ENCODE measurements at places on chromosomes 2 and 18. TPM values are rescaled to one million over a fixed set of nuclear protein-coding genes. Genes with fewer than 3 reads are reported as not detected.

UPP2 gene
- not detected for total RNA-seq

DNA sequence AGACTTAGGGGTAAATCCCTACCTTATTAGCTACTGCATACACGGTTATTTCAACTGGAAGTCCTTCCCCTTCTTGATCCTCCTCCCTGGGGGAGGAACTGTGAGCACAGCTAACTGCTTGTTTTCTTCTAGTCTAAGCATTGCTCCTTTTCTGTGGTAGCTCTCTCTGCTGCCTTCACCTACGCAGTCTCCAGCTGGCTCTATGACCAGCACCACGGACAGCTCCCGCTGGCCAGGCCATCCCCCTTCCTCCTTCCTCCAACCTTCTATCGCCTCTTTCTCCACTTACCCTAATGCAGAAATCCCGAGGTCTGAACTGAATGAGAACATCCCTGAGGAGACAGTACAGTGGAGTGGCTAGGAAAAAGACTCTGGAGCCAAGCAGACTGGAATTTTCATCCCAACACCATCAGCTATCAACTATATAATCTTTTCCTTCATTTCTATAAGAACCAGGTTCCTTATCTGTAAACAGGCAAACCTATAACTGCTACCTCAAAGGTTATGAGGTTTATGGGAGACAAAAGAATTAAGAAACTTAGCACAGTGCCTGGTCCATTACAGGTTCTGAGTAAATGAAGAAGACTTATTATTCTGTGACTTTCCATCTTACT is 4.7 kb upstream of the CFAP65 start:
- DNase-seq = no peak

DNA sequence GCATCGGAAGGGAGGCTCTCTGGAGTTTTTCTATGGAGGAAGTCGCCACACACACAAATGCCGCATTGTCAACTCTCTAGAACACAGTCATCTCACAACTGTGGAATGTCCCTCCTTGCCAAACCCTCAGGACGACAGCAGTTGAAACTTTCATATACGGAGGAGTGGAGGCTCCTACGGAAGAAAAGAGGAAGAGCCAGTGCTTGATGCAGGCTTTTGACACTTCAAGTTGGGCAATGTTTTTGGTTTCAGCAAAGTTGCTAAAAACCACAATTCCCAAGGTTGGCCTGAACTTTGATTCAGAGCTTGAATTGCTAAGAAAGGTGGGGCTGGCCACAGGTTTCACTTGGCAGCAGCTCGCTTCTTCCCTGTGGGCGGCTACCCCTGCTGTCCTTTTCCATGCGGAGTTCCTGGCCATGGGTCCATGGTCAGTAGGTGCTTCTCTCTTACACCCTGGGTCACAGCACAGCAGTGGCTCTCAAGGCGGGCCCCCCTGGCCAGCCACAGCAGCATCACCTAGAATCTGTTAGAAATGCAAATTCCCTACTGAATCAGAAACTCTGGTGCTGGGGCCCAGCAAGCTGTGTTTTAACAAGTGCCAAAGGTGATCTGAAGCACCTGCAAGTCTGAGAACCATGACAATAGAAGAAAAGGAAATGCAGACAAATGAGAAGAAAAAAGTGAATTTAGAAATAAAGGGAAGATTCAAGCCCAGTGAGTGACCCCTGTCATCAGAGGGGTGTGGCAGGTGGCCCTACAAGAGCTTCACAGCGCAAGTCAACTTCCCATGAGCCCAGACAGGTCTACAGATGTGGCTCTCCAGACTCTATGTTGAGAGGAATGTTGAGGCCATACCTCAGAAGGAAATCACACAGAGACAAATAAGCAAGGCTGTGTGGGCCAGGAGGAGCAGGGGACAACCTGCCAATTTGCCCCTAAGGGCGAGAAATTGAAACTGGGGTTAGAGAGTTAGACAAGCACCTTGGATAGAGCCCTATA is 856.4 kb downstream of the RNF144A start:
- DNase-seq = no peak

DNA sequence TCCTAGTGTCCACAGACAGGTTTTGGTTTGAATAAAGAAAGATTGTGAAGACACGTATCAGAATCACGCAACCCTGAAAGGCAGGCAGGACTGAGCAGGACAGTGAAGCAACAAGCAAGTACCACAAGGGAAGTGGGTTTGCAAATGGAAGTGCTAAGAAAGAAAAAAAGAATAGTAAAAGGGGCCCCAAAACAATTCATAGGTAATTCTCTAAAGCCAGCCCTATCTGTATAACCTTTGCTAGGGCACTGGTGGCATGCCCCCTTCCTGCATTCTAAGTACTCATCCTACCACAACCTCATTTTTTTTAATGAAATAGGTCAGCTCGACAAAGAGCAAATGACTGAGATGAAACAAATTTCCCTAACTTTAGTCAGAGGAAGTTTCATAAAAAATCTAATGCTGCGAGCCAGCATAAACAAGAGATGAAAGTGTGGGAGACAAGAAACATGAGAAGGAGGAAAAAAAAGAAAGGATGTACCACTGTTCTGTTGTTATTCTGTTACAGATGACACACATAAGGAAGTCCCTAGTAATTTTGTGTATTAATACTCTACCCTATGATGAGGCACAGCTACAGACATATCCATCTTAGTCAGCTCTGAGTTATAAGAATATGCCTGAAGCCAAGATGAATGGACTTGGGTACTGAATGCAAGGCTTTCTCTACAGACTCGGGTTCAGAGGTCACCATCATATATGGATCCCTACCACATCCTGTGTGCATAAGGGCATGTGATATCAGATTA is 32.2 kb downstream of the IKZF2 start:
- no peak for DNase-seq

DNA sequence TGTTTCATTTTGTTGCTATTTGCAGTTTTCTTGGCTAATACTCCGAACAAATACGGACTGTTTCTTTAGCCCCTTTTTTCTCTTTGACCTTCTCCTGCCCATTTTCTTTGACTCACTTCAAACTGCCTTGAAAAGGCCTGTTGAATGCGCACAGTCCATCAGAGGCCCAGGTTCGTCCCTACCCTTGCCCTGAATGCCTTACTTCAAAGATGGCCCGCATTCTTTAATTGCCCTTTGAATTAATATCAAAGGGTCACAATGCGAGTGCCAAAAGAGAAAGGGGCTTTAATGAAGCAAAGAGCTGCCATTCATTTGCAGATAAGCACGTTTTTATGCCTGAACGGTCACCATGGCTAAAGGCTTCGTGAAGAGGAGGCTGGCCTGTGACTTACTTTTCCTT is 29.7 kb downstream of the PAX3 start:
- DNase-seq = no peak

GRCh38 chr2:12852135-12852534 is 135.4 kb downstream of the TRIB2 start:
- no peak for DNase-seq

IFIH1 gene
- total RNA-seq = 31.4 TPM

DNA sequence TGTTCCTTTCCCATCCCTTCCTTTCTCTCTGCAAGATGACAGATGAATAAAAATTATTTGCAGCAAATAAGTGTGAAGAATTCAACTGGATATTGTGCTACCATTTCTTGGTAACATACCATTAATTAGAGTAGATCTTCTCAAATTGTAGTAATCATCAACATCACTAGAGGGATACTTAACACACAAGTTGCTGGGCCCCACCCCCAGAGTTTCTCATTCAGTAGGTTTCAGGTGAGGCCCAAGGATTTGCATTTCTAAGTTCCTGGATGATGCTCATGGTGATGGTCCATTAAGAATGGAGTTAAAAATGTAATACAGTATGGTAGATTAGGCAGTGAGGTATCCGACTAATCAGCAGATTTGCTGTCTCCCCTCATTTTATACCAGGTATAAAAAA is 594.0 kb downstream of the ERBB4 start:
- no peak for DNase-seq

GRCh38 chr2:119647440-119648169 is 31.4 kb upstream of the TMEM177 start:
- no peak for DNase-seq

KCNE4 gene
- 9.8 TPM for total RNA-seq

GRCh38 chr18:34697891-34698290 is 12.2 kb upstream of the DTNA start:
- no peak for DNase-seq

CD28 gene
- not detected for total RNA-seq

CLASP1 gene
- 80.4 TPM for total RNA-seq

DNA sequence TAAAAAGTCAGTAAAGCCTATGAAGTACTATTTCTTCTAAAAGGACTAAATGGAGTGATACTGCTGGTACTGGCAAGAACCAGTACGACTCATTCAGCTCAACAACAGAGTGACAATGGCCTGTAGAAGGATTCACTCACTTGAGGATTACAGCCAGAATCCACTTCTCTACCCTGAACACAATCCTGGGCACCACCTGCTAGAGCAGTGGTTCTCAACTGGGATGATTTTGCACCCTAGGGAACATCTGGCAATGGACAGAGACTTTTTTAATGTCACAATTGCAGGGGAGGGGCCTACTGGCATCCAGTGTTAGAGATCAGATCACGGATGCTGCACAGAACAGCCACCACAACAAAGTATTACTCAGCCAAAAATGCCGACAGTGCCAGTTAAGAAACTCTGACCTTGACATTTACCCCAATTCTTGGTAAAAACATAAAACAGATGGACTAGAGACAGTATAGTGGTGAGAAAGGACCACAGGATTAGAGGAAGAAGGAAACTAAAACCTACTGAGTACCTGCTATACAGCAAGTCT is 5.0 kb downstream of the SPIRE1 start:
- DNase-seq = no peak

- DNase-seq = no peak
These were observed 125.9 kb downstream of the GPD2 start for GRCh38 chr2:156562124-156562523.

DNA sequence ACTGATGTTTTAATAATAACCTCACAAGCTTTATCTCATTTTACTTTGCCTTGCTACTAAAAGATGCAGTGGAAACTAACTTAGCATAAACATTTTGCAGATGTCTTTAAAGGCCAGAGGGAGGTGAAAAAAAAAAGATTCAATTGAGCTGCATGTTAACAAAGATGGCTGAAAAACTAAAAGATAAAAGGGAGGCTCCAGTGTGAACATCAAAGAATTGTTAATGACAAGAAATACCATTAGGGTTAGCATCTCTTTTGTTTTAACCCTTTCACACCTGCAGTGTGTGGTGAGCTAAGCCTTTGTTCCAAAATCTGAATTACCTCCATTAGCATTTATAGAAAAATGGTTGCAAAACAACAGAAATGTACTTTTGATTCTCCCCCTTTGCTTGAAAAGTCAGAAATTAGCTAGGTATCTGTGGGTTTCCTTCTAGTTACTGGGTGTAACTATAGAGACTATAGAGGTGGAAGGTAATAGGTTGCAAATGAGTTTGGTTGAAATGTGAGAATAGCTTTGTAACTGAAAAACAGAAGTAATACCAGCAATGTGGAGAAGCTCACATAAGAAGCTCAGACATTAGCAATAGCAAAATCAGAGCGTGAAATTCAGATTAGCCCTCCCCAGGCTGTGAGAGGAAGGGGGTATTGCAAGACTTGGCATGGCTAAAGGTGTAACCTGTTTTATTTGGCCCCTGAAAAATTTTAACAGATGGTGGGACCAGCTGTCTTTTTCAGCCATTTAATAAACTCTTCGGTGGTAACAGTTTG is 34.8 kb upstream of the SP5 start:
- no peak for DNase-seq

GRCh38 chr2:160309585-160309984 is 109.5 kb upstream of the ITGB6 start:
- DNase-seq = no peak

GRCh38 chr2:88807237-88807962 is 115.9 kb downstream of the RPIA start:
- DNase-seq = no peak

- no peak for DNase-seq
These were observed 312.3 kb upstream of the LRRTM4 start for GRCh38 chr2:77834360-77835002.

DNA sequence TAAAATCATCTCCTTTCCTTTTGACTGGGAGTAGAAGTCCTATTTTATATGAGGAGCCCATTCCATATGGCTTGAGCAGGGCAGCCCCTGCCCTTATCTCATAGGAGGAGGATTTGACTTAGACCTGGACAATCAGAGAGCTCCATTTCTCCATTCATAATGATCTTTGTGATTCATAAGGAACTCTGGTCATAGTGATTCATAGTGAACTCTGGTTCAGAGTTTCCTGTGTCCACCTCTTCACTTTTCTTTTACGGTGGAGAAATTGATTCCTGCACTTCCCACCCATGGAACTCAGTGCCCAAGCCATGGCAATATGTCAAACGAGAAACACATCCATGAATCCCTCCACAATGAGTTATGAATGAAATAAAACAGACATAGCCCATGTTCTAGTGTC is 12.8 kb upstream of the MYO3B start:
- no peak for DNase-seq

ANKRD29 gene
- 14.2 TPM for total RNA-seq

- no peak for DNase-seq
These were observed 3.9 kb downstream of the ANKRD44 start for GRCh38 chr2:197306696-197307040.

ELOA2 gene
- total RNA-seq = not detected

GRCh38 chr2:166695154-166695553 is 193.1 kb upstream of the XIRP2 start:
- DNase-seq = no peak

DNA sequence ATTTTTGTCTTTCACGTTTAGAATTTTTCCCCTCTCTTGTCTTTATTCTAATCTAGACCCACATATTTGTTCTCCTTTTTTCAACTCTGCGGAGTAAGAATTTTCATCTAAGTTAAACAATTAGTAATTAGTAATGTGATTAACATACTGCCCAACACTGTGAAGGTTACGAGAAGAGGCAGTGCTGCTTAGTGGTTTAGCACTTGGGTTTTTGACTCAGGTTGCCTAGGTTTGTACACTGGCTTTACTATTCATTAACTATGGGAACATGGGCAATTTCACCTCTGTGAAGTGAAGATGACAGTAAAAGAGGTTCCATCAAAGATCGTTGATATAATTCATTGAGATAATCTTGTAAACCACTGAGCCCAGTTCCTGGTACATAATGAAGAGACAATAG is 82.2 kb upstream of the PNPT1 start:
- no peak for DNase-seq

DNA sequence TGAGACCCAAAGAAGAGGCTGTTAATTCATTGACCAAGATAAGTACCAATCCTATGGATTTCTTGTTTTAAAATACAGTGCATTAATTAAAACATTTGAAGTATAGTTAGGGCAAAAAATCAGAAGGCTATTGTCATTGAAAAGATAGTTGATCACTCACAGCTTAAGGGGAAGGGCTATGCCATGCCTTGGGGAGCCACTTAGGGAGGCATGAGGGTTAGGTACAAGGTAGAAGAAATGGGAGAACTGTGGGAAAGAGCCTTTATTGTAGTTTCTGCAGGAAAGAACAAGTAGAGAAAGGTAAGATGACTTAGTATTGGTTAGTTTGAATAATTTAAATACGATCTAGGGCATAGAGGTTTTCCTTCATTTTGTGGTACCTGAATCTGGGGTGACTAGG is 1285.5 kb upstream of the TMEFF2 start:
- DNase-seq = no peak

DNA sequence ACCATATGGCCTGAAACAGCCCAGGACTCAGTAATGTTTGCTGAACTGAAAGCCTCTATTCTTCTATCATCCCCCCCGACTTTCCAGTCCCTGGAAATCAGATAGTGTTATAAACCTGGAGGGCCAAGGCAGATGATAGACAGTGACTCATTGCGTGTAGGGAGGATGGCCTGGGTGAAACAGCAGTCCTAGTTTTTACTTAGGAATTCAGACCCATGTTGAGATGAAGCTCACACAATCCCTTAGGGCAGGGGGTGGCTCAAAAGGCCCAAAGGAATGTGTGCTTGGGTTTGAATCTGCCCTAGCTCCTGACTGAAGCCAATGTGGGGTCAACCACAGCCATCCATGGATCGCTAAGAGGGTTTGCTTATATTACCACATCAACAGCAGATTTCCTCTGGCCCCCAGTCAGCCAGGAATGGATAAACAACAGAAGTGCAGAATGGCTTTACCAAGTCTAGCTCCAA is 43.9 kb upstream of the STPG4 start:
- no peak for DNase-seq

Data from uterus (tissue), 4 donors.